ENCODE measurements at places on chromosomes 3 and 15.

GRCh38 chr3:85781806-85782205 lies 823.0 kb downstream of the CADM2 start:
- no peak for DNase-seq

GRCh38 chr15:60237446-60237845 lies 160.3 kb downstream of the ANXA2 start:
- DNase-seq = no peak

DNA sequence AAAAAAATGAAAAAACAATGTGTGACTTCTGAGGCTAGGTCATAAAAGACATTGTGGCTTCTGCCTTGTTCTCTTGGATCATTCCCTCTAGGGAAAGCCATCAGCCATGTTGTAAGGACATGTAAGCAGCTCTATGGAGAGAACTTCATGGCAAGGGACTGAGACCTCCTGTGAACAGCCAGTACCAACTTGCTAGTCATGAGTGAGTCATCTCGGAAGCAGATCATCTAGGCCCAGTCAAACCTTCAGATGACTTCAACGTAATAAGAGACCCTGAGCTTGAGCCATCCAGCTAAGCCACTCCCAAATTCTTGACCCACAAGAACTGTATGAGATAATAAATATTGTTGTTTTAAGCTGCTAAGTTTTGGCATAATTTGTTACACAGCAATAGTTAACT lies 4.9 kb downstream of the MON1A start:
- no peak for DNase-seq

- no peak for DNase-seq
These were observed 29.5 kb downstream of the PFN2 start for GRCh38 chr3:149941186-149941585.

GRCh38 chr15:77666296-77666660 lies 33.6 kb upstream of the LINGO1 start:
- DNase-seq = no peak

Measured in NCI-H526 treated with DMSO at 0.1 percent for 48 hours (cell line).